Stimulated activated CD8-positive, alpha-beta memory T cell treated with anti-CD3 and anti-CD28 coated beads, Interleukin-4, amount 100 ng/mL, for 24 hours (primary cell): ENCODE measurements at places on chromosomes 2 and 18.

GRCh38 chr2:95234286-95234785 lies 27.0 kb downstream of the ZNF892 start:
- no peak for DNase-seq

DNA sequence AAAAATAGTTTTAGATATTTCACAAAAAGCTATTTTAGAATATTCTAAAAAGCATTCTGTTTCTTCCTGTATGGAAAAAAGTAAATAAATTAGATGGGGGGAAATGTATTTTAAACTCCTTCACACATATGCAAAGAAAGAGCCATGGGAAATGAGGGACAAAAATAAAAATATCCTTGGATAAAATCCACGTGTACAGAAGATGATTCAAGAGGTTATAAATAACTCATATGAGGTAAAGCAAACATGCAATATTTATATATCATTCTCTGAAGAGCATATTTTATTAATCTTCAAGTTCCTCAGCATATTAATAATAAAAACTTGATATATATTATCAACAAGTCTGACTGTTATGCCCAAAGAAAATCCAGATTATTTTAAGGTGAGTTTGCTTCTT lies 8.8 kb upstream of the GFPT1 start:
- no peak for DNase-seq

- DNase-seq: no peak
These were observed 209.2 kb downstream of the MGAT5 start for GRCh38 chr2:134462791-134463698.

- DNase-seq: no peak
These were observed 45.9 kb downstream of the PNO1 start for GRCh38 chr2:68203587-68203986.

DNA sequence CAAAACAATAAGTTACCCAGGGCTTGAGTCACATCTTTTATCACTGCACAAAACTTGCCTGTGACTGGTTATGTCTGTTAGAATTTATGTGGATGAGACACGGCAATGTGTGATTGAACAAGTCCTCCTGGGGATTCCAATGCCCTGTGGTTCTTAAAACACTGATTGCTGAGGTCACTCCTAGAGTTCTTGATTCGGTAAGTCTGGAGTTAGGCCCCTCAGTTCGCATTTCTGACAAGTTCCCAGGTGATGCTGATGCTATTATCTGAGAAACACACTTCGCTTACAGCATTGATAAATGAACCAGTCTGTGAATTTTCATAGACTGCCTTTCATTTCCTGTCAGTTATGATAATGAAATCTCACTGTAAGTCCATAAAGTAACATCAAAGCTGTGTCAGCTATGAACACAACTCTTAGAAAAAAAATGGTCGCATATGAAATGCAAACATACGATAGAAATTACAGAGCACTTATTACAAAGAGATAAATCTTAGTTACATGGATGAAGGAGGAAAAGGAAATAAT lies 214.0 kb downstream of the DLGAP1 start:
- DNase-seq: no peak

DNA sequence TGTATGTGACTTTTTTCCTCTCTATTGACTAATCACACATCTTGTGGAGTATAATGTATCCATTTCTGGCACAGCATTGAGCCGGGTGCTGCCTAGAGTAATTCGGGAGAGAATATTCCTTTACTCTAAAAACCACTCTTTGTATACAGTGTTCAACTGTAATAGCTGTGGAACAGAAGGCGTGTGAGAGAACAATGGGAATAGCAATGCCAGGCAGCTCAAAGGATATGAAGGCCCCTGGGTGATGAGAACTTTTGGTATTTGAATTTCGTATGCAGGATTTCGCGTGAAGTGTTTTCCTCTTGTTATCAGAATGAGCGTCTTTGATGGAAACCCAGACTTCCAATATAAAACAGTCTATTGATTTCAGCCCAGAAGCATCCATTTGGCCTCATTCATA lies 84.6 kb upstream of the MAP3K20 start:
- no peak for DNase-seq

GRCh38 chr2:64643838-64644457 lies 9.8 kb downstream of the SERTAD2 start:
- no peak for DNase-seq

DNA sequence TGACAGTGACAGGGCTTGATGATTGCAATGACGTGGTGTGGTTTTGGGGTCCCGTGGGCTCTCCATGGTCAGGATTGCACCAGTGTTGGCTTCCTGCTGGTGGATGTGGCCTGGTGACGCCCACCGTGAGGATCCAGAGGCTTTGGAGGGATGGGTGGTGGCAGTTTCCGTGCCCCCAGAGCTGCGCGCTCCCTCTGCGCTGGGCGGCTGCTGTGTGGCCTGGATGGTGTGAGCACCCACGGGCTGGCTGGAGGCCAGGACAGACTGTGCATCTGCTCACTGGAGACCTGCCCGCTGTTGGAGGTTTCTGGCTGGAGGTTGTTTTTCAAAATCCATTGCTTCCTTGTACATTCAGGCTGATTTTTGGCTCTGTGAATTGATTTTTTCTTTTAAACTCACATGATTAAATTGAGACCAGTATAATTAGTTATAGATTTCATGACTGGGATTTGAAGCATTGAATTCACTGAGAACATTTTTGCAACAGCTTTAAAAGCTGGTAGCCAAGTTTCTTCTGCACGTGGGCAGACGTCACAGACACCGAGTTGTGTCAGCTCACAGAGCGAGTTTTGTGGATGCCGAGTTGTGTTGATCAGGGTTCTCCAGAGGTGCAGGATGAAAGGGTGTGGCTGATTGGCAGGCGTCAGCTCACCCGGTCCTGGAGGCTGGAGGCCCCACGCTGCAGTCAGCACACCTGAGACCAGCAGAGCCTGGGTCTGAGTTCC lies 72.7 kb downstream of the KCNG2 start:
- DNase-seq: no peak

- no peak for DNase-seq
These were observed 31.1 kb upstream of the INHBB start for GRCh38 chr2:120314690-120315366.

- no peak for DNase-seq
These were observed 274.0 kb upstream of the FAM98A start for GRCh38 chr2:33873076-33873605.

GRCh38 chr2:240871071-240871958 lies 2.7 kb downstream of the AGXT start:
- no peak for DNase-seq

GRCh38 chr18:49527631-49528327 lies 34.1 kb upstream of the LIPG start:
- DNase-seq: no peak

DNA sequence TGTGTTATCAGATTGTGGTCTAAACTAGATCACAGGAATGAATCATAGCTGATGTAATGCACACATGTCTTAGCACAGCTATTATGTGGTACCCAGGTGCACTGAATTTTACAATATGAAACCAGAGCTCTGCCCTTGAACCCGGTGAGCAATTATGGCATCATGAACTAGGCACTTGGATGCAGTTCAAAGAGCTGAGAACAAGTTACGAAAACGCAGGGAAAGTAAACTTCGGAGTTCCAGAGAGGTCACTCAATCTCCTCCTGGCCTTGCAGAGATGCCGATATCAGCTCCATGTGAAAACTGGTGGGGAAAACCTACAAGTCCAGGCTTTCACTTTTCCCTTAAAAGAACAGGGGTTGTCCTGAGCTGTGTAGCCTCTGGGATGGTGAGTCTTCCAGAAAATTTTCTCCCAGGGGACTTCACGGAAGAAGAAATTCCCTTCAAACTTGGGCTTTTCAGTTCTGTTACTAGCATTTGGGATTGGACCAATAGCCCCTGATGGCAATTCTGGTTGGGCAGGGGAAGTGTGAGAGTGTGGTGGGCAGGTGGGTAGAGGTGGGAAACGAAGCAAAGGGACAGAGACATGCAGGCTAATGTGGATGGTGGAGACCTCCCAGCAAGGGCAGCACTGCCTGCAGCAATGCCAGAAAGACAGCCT lies 71.1 kb upstream of the SH3BP4 start:
- no peak for DNase-seq

GRCh38 chr2:241855245-241855887 lies 3.3 kb downstream of the PDCD1 start:
- no peak for DNase-seq

- DNase-seq: no peak
These were observed 1.3 kb downstream of the NYAP2 start for GRCh38 chr2:225400546-225401400.

GRCh38 chr2:189086710-189087109 lies 92.9 kb downstream of the COL5A2 start:
- DNase-seq: no peak

DNA sequence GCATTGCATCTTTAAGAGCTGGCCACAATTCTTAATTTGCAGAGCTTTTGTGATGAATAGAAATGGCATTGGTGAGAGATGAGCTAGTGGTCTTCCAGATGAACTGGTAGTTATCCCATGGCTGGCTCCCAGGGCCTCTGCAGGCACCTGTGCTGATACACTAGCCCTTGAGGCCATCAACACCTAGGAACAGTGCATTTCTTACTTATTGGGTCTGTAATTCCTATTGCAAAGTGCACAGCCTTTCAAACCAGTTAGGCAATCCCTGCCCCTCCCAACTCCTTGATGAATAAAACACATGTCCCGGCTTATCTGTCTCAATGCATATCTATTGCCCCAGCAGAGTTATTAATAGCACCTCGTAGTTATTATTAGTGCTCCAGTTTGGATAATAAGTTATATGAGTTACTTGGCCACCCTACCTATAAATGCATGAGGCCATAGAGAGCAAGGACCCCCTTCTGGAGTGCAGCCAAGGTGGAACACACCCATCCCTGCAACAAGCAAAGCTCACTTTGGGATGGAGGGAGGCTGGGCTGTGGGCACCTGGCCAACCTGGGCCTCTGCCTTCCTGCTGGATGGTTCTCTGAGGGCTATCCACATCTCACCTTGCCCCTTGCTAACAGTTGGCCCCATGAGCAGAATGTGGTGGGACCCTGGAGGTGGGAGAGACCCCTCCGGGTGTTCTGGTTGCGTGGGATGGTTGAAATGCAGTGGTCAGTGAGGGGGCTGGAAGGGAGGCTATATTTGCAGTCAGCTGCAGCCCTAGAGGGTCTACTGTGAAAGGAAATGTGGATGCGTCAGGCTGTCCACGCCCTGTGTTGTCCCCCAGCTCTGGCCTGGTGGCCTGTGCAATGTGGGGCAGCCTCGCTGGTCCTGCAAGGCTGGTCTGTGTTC lies 455.9 kb upstream of the HS6ST1 start:
- no peak for DNase-seq

DNA sequence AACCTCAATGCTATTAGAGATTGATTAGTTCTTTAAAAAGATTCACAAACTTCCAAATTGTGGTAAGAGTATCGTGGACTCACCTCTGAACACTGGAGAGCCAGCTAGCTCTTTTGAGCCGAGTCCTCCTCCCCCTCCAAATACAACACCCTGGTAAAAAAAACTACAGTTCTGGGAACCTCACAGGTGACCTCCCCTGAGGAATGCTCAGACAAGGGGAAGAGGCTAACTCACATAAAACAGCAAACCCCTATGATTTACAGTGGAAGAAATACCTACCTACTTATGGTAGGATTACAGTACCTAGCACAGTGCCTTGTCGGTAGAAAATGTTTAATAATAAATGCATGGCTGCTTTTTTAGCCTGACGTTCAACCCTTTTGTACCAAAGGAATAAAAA lies 8.4 kb downstream of the ZNF24 start:
- no peak for DNase-seq

- DNase-seq: no peak
These were observed 66.0 kb upstream of the ACSL3 start for GRCh38 chr2:222794585-222795449.

- no peak for DNase-seq
These were observed 162.3 kb upstream of the CCDC68 start for GRCh38 chr18:55121397-55122170.

- DNase-seq: no peak
These were observed 669.4 kb downstream of the IRS1 start for GRCh38 chr2:226130192-226130591.

DNA sequence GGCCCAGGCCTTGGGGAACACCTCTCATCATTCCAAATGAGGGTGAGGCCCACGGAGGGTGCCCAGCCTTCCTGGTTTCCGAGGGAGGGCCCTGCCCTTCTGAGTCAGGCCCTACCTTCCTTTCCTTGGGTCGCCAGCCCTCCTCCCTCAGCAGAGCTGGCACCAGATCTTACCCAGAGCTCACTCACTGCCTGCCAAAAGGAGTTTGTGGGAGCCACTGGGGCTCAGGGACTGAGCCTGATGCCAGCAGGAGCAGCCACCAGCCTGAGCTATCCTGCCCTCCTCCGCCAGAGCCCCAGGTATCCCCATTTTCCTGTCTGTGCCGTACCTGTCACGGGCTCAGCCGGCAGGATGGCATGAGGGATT lies 64.1 kb downstream of the NRP2 start:
- DNase-seq: no peak

DNA sequence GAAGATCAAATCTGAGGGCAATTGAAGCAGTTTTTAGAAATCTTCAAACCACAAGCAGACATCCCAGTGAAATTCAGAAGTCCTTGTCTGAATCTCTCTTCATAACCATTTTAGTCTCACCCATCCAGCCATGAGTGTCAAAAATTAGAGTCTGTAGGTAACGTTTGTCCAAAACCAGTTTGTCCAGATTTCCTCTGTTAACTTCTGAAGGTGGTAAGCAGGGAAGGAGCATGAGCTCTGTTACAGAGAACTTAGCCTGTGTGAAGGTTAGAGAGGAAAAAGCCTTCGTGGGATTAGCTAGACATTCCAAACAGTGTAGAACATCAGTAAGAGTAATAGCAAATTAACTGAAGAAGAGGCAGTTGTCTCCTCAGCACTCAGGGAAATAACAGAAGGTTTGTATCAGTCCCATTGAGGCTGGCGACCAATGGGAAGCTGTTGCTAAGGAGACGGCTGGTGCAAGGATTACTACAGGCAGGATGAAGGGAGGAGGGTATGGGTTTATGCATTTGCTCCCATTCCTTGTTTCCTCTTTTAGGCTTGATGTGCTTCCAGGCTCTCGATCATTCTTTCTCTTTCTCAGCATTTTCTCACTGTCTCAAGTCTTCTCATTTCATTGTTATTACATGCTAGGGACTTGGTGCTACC lies 8.7 kb upstream of the GPR155 start:
- DNase-seq: no peak

- DNase-seq: no peak
These were observed 18.8 kb upstream of the FOXI3 start for GRCh38 chr2:88471083-88471942.

- no peak for DNase-seq
These were observed 185.8 kb downstream of the FBXO15 start for GRCh38 chr18:73961804-73962203.
